HS-27A (cell line): ENCODE measurements at places on chromosomes 2 and 18.

- peak; percentile 24 for DNase-seq
Measured at GRCh38 chr2:190636361-190636760, 12.5 kb upstream of the NAB1 start.

DNA sequence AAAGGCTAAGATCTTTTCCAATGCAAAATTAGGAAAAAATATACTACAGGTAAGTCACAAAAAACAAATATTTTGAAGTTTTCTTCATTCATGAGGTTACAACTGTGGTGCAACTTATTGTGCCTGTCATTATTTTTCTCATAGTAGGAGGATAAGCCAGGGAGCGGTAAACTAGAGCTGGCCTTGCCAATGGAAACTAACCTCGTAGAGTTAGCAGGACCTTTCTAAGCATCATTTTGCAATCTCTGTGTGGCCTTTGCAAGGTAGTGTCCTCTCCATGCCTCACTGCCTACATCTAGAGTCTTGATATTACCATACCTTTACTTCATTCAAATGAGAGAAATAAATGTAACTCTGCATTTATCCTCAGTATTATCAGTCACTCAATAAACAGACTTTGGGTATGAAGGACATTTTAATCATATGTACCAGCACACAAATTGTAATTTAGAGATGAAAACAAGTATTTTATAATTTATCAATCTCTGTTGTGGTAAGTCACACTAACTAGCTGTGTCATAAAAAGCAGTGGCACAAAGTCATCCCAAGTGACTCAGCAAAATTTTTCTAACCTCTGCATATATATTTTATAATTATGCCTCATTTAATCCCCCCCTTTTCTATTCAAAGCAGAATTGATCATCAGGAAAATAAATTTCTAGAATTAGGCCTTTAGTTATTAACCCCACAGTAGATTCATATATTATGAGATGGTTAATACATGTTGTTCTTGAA, 47.0 kb downstream of the LANCL1 start:
- no peak for DNase-seq

- no peak for DNase-seq
Measured at GRCh38 chr2:239330836-239331235, 70.0 kb downstream of the HDAC4 start.

- no peak for DNase-seq
Measured at GRCh38 chr2:174745142-174745541, 19.1 kb downstream of the CHRNA1 start.

DNA sequence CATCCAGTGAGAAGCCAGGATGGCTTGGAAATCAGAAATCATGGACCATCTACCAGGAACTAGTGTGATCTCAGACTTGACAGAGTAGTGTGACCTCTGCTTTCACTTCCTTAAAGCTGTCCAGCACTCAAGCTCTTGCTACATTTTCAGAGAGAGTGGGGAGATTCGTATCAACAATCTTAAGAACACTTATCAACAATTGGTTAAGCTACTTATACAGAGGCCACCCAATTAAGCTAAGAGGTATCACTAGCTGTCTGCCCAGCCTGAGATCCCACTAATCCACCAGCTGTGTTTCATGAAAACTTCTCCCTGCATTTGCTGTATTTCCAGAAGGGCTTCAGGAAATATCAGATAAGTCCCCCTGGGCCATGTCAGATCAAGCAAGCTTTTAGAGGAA, 4.2 kb downstream of the RPRM start:
- DNase-seq: no peak

DNA sequence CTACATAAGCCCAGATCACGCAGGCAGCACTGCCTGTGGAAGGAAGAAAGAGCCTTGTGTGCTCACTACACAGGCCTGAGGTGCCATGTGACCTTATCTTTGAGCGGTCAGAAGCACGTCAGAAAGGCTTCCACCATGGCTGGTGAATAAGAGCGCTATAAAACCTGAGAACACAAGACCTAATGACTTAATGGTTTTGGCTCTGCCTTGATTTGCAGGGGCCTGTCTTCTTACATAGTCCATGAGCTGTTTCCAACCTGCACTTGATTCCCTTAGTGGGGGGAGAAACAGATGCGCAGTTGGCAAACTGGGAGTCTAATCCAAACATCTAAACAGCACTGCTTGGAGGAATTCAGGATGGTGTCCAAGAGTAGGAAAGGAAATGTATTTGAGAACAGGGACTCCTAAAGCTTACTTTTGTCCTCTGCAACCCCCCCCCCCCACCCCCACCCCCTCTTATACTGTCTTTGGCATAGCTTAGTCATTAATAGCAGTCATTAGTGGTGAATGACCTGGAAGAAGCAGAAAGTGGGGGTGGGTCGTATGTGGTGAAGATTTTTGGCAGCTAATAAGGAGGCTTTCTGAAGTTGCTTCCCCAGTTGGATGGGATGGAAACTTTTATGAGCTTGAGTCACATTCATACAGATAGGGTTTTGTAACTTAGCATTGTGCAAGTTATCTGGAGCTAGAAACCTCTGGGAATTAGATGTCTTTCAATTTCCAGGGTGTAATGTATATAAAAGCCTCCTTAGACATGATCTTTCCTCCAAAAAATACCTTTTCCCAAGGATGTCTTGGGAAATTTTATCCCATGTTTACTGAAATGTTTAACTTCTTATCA, 454.1 kb downstream of the MEIS1 start:
- no peak for DNase-seq
